ENCODE measurements at places on chromosomes 12 and 14.
A peak's percentile ranks its signal among the peaks of the same experiment; 100 is the strongest.

- DNase-seq: peak; percentile 86
These were observed at the start of gene IFI27L2 for GRCh38 chr14:94129111-94129757. IFI27L2 (minus strand) TSS chr14:94129604; CDS start chr14:94129564, 40 bp downstream.

DNA sequence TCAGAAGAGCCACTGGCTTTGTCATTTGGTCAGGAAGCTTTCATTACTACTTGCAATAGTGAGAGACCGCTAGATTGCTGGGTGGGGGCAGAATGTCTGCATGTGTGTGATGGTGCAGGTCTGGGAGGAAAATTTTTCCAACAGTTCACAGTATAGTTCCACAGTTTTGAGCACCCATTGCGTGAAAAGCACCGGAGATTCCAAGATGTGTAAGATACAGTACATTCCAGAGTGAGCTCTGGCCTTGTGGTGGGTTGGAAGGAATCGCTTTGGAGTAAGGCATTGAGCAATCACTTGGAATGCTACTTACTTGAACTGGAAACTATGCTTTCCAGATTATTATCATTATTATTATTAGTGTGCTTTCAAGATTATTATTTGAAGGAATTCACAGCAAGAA, 47.6 kb upstream of the FRMD6 start:
- no peak for DNase-seq

GRCh38 chr14:96297000-96297399, 41.0 kb downstream of the BDKRB1 start:
- DNase-seq: peak; percentile 21

DNA sequence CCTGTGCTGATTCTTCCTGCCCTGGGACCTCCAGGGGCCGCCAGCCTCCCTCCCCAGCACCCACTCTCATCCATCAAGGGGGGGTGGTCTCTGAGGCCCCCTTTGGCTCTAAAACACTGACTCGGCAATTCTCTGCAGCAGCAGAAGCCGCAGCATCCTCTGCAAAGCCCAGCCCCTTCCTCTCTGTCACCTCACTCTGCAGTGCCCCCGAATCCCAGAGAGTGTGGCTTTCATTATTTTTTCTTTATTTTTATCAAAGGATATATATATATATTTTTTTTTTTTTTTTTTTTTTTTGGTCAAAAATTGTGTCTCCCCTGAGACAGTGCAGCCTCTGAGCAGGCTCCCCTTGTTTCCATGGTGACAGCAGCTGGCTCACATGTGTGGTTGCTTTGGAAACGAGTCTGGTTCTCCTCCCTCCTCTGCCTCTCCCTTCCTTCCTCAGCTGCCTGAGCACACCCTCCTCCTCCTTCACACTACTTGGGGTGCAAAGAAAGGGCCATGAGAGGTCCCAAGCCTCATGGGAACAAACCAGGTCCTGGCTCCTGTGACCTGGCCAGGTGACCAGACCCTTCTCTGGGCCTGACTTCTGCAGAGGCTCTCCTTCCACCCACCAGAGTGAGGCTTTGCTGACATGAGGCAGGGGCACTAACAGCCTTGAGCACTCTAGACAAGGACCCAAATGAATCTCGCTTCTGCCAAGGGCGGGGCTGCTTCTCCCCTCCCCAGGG, 100.5 kb downstream of the LRRC74A start:
- no peak for DNase-seq

DNA sequence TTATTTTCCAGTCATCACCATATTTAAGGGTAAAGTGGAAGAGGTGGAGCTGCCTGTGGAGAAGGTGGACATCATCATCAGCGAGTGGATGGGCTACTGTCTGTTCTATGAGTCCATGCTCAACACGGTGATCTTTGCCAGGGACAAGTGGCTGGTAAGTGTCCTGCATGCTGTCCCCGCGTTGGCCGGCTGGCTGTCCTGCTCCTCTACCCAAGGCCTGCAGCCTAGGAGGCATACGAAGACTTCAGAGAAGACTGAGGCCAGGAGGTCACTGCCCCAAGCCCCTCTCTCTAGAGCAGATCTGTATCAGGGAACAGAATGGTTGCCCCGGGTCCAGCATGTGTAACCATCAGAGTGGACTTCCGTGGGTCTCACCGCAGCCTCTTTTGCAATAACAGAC, 77.7 kb downstream of the PRMT8 start:
- DNase-seq: no peak

DNA sequence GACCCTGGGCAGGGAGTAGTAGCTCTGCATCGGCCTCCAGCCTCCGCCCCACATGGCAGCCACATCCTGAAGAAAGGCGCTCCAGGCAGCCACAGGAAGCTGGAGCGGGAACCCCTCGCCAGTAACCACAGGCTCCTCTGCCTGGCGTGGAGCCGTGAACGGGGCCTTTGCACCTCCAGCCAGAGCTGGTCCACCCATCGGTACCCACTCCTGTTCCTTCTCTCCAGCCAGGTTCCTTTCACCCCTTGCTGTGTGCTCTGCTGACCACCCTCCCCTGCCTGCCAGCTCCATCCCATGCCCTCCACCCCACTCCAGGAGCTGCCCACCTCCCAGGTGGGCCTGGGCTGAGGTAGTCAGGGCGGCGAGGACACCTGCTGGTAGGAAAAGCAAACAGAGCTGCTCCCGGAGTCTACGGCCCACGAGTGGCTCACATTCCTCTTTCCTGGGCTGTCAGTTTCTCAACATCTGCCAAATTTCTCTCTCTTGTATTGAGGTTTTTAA, 2.7 kb downstream of the TGFB3 start:
- DNase-seq: no peak

- peak; percentile 63 for DNase-seq
These were observed 822 bp upstream of the POU6F1 start for GRCh38 chr12:51218607-51219161.

DNA sequence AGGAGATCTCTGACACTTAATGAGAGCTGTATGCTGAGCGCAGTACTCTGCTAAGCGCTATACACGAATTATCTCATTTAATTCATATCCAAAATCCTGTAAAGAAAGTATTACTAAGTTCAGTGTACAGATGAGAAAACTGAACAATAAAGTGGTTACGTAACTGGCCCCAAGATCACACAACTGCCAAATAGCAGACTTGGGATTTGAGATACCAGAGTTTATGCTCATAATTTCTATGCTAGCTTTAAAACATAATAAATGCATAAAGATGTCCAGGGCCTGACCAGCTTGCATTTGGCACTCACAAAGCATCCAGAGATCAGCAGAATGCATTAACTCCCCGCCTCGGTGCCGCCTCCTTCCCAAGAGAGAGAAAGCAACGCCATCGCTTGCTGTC, 83.2 kb upstream of the PWP1 start:
- DNase-seq: no peak

GRCh38 chr14:95527387-95528002, 7.4 kb upstream of the GLRX5 start:
- peak; percentile 16 for DNase-seq

DNA sequence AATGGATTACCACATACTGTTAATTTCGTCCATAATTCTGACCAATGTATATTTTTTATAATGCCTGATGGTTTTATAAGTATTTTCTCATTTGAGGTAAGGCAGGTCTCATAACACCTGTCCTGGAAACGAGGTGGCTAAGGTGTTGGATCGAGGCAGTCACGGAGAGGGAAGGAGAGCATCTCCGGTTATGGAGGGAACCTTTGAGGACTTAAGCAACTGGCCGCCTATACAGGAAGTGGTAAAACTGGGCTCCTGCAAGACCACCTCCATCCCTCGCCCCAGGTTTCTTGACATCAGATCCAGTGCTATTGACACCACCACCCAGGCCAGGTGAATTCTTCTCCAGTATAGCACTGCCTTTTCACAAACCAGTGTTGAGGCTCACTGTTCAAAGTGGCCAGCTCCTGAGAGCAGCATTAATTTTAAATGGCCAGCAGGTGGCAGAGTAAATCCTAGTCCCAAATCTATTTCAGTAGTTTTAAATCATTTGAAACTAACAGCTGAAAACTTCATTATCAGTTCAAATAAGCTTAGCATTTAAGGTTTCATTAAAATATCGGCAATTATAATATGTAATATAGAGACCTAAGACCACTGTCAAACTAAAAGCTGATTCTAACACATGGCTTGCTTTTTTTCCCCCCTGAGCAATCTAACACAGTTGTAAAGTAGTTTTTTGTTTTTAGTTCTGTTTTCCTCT, 100.8 kb downstream of the PPM1A start:
- DNase-seq: peak; percentile 81

DNA sequence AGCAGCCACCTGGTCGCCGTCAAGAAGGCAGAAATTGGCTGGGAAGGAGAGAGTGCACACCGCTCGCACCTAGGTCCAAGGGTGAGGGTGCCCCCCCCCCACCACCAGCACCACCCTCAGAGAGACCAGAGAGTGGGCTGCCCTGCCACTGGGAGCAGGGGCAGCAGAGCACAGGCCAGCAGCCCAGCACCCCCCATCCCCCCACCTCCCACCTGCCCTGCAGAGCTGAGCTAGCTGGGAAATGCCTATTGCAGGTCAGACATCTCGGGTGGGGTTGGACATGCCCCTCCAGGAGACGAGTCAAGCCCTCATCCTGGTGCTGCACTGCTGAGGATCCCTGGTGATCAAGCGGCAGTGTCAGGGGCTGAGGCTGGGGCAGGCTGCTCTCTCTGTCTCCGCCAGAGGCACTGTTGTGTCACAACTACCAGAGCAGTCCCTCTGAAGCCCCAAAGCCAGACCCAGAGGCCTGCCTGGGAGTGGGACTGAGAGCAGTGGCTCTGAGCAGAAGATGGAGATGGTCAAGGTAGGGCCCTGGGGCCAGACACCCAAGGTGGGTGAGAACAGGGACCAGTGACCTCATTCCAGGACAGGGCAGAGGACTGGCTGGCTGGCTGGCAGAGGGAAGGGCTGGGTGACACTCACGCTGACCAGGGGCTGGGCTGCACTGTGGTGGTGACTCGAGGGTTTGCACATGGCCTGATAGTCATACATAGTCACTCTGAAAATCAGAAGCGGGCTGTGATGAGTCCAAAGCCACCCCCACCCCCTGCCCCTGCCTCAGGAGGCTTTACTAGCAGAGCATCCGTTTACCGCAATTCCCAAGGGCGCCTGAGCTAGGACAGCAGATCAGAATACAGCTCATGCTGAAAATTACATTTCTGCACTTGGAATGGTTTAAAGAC, 19.7 kb upstream of the LRTM2 start:
- no peak for DNase-seq

GRCh38 chr12:57196956-57197355, 19.6 kb upstream of the NXPH4 start:
- no peak for DNase-seq

All from NCI-H510A treated with DMSO at 0.1 percent for 48 hours (cell line).